ENCODE measurements at places on chromosomes 5 and 9.

- peak overlapping the region; percentile 61 for H3K4me3 ChIP-seq
- H3K4me1 ChIP-seq, result peaks cover 44% of the 10 kb centered on the region
- H3K27me3 ChIP-seq, result no peaks in the 10 kb centered on the region
Observed at GRCh38 chr9:92146610-92147009, 31.4 kb upstream of the SPTLC1 start.

- no peak overlapping the region for H3K27ac ChIP-seq
- H3K36me3 ChIP-seq, result no peaks in the 10 kb centered on the region
- DNase-seq, result peak; percentile 67
- H3K27me3 ChIP-seq, result peaks cover 62% of the 10 kb centered on the region
Observed at GRCh38 chr5:176803943-176804498, 6.3 kb upstream of the UNC5A start.

DNA sequence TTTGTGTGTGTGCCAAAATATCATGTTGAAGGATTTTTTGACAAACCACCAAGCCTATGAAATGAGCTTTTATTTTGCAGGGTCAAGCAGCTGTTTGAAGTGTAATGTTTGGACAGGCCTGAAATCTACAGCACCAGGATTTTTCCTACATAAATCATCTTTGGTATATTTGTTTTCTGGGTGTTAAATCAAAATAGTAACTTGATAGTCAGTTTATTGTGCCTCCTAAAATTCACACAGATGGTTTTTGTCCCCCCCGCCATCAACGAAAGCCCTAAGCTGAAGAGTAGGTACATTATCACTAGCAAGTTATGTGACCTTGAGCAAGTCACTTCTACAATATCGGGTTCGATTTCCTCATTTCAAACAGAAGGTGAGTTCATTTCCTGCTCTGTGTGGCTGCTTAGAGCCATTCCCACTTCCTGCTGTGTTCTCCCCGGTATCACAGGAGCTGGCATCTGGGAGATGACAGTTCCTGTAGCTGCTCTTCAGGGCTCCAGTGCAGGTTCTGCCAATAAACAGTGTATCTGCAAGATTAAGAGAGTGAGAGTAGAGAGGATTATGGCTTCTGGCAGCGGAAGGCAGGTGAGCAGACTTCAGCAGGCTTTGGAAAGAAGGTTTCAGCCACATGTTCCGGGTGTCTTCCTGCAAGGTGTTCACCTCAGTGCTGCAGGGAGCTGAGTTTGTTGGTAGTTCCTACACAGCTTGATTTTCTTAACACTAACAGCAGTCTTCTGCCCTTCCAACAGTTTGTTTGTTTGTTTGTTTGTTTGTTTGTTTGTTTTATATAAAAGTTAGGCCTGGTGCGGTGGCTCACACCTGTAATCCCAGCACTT, 48.4 kb upstream of the GNE start:
- no peaks in the 10 kb centered on the region for H3K36me3 ChIP-seq
- H3K27ac ChIP-seq, result no peak overlapping the region
- H3K27me3 ChIP-seq, result no peaks in the 10 kb centered on the region
- H3K4me3 ChIP-seq, result no peak overlapping the region
- no peak for DNase-seq

GRCh38 chr5:154278908-154279307, 88.4 kb downstream of the GALNT10 start:
- H3K4me1 ChIP-seq, result peaks cover 22% of the 10 kb centered on the region
- H3K27me3 ChIP-seq, result no peaks in the 10 kb centered on the region
- DNase-seq, result no peak

- peaks cover 13% of the 10 kb centered on the region for H3K4me1 ChIP-seq
- no peaks in the 10 kb centered on the region for H3K36me3 ChIP-seq
Observed at GRCh38 chr9:22446589-22446949, at the start of gene DMRTA1. DMRTA1 (plus strand) TSS chr9:22446824; CDS start chr9:22447066, 242 bp downstream.

GRCh38 chr5:90955001-90955635, 396.5 kb downstream of the ADGRV1 start:
- no peaks in the 10 kb centered on the region for H3K27me3 ChIP-seq
- no peak for DNase-seq
- no peaks in the 10 kb centered on the region for H3K36me3 ChIP-seq
- peaks cover 6% of the 10 kb centered on the region for H3K4me1 ChIP-seq
- H3K4me3 ChIP-seq, result no peak overlapping the region

DNA sequence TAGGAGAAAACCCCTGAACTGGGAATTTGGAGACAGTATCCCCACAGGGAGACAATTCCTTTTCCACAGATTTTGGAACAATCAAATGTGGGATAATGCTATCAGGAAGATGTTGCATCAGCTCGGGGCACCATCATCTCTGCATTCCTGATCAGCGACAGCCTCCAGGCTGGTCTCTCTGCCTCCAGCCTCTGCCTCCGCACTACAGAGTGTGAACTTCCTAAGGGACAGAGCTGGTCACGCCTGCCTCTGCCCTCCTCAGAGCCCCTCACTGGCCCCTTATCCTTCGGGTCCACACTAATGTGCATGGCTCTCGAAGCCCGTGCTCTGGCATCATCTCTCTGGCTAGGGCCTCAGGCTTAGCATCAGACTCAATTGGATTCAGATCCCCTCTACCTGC, 8.6 kb downstream of the FOXI1 start:
- no peaks in the 10 kb centered on the region for H3K36me3 ChIP-seq
- no peak overlapping the region for H3K27ac ChIP-seq
- peaks cover 1% of the 10 kb centered on the region for H3K27me3 ChIP-seq

DNA sequence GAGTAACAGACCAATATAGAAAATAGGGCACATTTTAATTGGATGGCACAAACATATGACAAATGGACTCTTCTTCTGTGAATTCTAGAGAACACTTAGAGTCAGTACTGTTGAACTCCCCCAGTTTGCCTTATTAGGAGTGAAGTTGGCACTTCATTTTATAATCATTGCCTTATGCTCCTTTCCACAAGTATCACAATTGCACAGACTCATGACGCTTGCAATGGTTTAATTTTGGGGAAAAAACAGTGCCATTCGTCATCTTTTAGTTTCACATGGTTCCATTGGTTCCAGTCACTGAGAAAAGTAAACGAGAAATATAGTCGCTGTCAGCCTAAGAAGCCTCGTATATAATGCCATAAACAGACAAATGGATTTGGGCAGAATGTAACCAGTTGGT, 71.2 kb downstream of the LURAP1L start:
- H3K27ac ChIP-seq, result no peak overlapping the region
- H3K27me3 ChIP-seq, result no peaks in the 10 kb centered on the region
- H3K4me1 ChIP-seq, result peaks cover 26% of the 10 kb centered on the region
- no peak overlapping the region for H3K4me3 ChIP-seq
- DNase-seq, result no peak

DNA sequence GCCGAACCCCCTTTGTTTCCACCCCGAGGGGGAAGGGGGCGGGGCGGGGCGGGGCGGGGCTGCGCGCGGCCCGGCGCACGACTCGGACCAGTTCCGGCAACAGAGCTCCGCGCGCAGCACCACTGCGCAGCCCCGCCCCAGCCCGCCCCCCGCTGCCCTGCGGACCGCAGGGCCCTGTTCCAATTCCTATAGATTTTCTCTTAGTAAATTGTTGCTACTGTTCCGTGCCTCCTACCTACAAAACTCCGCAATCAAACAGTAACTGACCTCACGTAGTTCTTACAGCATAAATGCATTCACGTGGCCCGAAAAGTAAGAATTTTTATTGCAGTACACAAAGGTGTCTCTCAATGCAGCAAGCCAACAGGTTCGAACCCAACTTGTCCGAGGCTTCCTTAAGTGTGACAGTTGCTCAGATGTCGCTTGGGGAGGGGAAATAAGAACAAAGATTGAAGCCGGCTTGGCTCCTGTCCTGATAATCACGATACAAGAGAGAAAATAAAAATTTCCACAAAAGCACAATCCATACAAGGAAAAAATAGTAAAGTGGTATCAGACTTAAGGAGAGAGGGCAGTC, 1.2 kb upstream of the RNF38 start:
- H3K36me3 ChIP-seq, result peaks cover 5% of the 10 kb centered on the region
- no peaks in the 10 kb centered on the region for H3K27me3 ChIP-seq
- peak overlapping the region; percentile 97 for H3K27ac ChIP-seq
- no peak for DNase-seq
- peak overlapping the region; percentile 92 for H3K4me3 ChIP-seq

GRCh38 chr9:3750321-3750720, 224.5 kb upstream of the RFX3 start:
- H3K36me3 ChIP-seq, result no peaks in the 10 kb centered on the region
- no peaks in the 10 kb centered on the region for H3K27me3 ChIP-seq
- DNase-seq, result no peak
- no peak overlapping the region for H3K27ac ChIP-seq
- no peak overlapping the region for H3K4me3 ChIP-seq

- DNase-seq, result no peak
- H3K27me3 ChIP-seq, result no peaks in the 10 kb centered on the region
- no peaks in the 10 kb centered on the region for H3K4me1 ChIP-seq
- no peak overlapping the region for H3K27ac ChIP-seq
- H3K36me3 ChIP-seq, result no peaks in the 10 kb centered on the region
- no peak overlapping the region for H3K4me3 ChIP-seq
Observed at GRCh38 chr9:81517954-81518353, 171.4 kb downstream of the TLE1 start.

DNA sequence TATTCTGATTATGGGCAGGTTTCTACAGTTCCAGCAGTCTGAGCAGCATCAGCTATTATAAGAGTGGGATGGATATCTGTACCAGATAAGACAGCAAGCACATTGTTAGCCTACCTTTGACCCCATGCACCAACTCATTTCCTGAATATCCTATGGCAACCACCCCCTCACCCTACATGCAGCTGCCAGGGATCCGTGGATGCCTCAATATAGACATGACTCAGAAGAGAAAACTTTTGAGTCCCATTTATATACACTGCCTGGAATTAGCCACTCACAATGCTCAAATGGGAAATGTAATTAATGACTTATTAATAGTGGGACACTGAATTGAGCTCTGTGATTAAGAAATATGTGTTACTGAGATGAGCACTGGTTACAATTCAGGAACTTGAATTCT, 124.4 kb downstream of the SSBP2 start:
- no peak for DNase-seq
- H3K27me3 ChIP-seq, result no peaks in the 10 kb centered on the region
- H3K4me3 ChIP-seq, result no peak overlapping the region
- H3K36me3 ChIP-seq, result peaks cover 23% of the 10 kb centered on the region
- H3K4me1 ChIP-seq, result peaks cover 7% of the 10 kb centered on the region

- no peak for DNase-seq
- no peaks in the 10 kb centered on the region for H3K4me1 ChIP-seq
- H3K27me3 ChIP-seq, result peaks cover 2% of the 10 kb centered on the region
- H3K4me3 ChIP-seq, result no peak overlapping the region
Observed at GRCh38 chr9:79155308-79155707, 416.5 kb upstream of the TLE4 start.

GRCh38 chr5:108649646-108650045, 98.1 kb upstream of the FER start:
- H3K4me3 ChIP-seq, result no peak overlapping the region
- no peaks in the 10 kb centered on the region for H3K4me1 ChIP-seq
- no peaks in the 10 kb centered on the region for H3K27me3 ChIP-seq
- no peak for DNase-seq

DNA sequence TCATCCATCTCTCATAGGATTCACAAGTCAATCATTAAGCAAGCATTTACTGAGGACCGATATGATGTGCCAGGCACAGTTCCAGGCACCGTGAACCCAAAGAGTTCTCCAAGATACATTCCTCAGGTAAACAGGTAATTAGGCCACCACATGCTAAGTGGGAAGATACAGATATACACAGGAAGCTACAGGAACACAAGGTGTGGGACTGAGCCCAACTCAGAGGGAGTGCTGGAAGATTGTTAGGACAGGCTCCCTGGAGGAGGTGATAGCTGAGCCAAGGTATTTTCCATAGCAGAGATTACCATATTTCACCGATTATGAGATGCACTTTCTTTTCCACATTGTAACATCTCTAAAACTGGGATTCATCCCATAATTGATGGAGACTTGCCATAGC, 31.4 kb upstream of the RAI14 start:
- H3K36me3 ChIP-seq, result no peaks in the 10 kb centered on the region
- no peak for DNase-seq
- no peak overlapping the region for H3K27ac ChIP-seq
- no peak overlapping the region for H3K4me3 ChIP-seq
- peaks cover 27% of the 10 kb centered on the region for H3K4me1 ChIP-seq

DNA sequence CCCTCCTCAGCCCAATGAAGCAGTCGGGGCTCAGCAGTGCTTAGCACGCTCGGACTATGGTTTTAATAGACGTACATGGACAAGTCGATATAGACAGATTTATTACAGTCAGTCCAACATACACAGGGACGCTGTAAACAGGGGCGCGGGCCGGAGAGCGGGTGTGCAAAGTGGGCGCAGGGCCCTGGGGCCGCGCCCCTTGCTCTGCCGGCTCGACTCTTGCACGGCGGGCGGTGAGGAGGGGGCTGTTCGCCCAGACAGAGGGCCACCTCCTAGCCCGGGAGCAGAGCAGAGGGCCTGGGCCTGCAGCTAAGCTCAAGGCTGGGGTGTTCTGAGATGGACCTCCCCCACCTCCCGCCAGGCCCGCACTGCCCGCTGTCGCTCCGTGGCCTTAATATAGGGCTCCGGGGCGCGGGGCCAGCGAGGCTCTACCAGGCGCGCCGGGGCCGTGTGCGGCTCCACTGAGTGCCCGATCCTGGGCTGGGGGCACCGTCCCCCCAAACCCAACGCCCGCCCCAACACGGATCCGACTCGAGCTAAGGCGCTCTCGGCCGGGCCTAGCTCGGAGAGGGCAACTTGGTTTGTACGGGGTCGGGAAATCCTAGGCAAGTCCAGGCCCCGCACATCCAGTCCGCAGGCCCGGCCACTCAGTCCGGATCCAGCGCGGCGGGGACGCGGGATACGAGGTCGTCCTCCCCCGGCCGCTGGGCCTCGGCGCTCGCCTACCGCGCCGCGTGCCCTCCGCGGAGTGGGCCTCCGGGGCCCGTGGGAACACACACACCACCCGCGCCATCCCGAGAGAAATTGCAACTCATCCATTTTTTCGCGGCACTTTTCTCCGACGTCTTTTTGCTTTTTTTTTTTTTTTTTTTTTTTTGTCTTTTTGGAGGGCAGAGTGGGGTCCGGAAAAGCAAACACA, 6.1 kb downstream of the PITX1 start:
- H3K27me3 ChIP-seq, result peaks cover 85% of the 10 kb centered on the region
- H3K4me1 ChIP-seq, result peaks cover 24% of the 10 kb centered on the region
- H3K4me3 ChIP-seq, result peak overlapping the region; percentile 57
- DNase-seq, result no peak

DNA sequence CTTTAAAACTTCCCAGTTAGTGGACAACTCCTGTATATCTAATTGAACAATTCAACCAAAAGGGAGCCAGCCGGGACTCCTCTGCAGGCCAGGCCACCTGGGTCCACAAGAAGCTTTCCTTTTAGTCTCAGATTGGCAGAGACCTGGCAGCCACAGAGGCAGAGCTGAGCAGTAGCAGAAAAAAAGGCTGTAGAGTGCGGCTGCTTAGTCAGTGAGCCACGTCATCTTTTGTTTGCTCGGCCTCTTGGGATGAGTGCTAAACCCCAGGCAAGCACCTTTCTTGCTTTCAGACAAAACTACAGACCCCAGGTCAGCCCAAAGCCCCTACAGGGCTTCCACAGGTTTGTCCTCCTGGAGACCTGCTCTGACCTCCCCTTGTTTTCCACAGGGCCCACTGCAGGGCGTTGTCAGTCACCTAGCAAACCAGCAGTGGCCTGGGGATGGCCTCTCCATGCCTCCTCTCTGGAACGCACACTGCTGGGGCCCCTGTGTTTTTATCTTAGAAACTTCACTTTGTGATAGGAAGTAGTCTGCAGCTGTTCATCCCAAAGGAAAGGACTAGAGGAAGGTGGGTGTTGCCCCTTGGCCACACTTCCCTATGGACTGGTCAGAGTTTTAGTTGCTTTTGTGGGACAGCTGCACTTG, 49.9 kb downstream of the SHB start:
- H3K4me1 ChIP-seq, result peaks cover 81% of the 10 kb centered on the region
- DNase-seq, result no peak
- peaks cover 11% of the 10 kb centered on the region for H3K36me3 ChIP-seq
- no peaks in the 10 kb centered on the region for H3K27me3 ChIP-seq

- DNase-seq, result no peak
- H3K4me3 ChIP-seq, result no peak overlapping the region
- H3K27ac ChIP-seq, result no peak overlapping the region
- peaks cover 13% of the 10 kb centered on the region for H3K27me3 ChIP-seq
- peaks cover 5% of the 10 kb centered on the region for H3K4me1 ChIP-seq
- H3K36me3 ChIP-seq, result no peaks in the 10 kb centered on the region
Observed at GRCh38 chr5:169832845-169833244, 147.4 kb downstream of the INSYN2B start.

All from mesothelial cell of epicardium (in vitro differentiated cells).